ENCODE measurements at places on chromosomes 13 and 19.

- DNase-seq, result peak; percentile 90
These were observed 2.9 kb upstream of the C19orf85 start for GRCh38 chr19:55467236-55468053.

DNA sequence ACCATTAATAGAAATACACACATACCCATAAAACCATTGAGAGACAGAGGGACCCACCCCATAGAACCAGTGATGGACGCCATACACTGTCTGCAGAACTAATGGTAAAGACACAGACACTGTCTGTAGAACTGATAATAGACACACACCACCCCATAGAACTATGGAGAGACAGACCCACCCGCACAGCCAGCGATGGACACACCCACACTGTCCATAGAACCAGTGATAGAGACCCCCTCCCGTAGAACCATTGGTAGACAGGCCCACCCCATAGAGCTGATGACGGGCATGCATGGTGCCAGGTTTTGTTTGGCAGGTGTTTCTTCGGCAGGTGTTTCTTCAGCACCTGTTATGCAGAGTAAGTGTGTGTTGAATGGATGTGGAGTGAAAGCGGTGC, 88.3 kb upstream of the TEX29 start:
- DNase-seq, result no peak

DNA sequence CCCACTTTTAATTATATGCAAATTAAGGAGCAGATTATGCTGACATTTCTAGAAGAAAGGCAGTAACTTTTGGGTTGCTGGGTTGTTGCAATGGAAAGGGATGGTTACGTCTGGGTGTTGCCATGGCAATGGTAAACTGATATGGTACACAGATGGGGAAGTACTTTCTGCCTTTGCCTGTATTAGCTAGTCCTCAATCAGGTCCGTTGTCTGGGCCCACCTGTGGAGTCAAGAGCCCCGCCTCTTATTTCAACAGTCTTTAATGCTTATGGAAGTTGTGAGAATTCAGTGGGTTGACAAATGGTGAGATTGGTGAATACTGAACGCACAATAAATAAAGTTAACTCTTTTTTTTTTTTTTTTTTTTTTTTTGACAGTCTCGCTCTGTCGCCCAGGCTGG, 30.6 kb upstream of the DPP9 start:
- no peak for DNase-seq

DNA sequence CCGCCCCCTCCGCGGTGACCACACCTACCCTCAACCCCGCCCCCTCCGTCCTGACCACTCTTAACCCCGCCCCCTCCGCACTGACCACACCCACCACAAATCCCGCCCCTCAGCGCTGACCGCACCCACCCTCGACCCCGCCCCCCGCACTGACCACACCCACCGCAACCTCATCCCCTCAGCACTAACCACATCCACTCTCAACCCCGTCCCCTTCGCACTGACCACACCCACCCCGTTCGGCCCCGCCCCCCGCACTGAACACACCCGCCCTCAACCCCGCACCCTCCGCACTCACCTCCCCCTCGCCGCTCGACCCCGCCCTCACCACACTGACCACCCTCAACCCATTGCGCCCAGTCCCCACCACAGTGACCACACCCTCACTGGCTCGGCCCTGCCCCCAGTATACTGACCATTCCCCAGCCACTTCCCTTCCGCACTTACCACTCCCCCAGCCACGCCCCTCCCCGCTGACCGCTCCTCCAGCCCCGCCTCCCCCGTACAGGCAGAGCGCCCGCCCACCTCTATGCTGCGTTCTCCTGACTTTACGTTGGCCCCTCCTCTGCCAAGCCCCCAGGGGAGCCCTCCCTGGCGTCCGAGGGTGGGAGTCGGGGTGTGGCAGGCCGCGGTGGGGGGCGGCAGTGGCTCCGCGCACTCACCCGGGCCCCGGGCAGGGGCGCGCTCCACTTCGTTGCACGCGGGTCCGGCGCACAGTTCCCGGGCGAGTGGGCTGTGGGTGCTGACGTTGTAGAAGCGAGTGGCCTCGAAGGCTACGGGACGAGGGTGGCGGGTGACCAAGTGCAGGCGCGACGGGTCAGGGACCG, 8.4 kb downstream of the F2RL3 start:
- peak; percentile 99 for DNase-seq

GRCh38 chr13:112627161-112627560, 39.2 kb upstream of the TUBGCP3 start:
- DNase-seq, result no peak

- no peak for DNase-seq
These were observed 1.5 kb downstream of the KIR2DL3 start for GRCh38 chr19:54739587-54740497.

DNA sequence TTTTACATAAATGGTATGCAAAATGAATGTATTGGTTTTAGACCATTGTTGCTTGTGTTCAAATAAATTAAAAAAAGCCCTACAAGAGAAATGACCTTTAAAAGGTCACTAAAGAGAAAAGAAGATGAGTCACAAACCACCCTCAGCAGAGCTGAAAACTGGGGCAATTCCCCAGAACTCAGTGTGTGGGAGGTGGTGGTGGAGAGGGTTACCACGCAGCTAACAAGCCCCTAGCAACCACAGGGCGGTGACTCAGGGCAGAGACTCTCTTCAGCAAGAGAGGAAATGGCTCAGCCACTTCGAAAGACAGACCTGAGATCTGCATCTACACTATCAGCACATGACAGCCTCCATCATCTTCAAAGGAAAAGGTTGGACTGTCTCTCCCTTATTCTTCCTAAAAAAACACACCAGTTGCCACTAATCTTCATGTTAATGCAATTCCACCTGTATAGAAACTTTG, 29.4 kb upstream of the NDFIP2 start:
- peak; percentile 58 for DNase-seq

- DNase-seq, result no peak
These were observed 161.5 kb downstream of the COG6 start for GRCh38 chr13:39816936-39817335.

DNA sequence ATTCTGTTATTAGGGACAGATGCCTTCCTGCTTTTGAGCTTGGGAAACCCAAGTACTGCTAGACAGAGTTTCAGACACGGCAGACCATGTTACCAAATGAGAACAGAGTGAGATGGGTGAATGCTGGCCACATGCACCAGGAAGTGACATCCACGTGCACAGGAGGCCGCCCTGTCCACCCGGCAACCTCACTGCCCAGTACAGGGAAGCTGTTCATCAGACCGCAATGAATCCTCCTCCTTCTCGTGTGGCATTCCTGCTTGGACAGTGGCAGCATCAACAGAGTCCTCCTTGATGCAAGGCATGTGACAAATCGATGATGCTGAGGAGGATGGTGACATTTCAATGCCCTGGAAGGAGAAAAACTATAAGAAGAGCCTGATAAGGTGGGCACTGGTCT, 191.0 kb upstream of the SOX1 start:
- DNase-seq, result peak; percentile 5

GRCh38 chr13:41075034-41075433, 13.7 kb downstream of the WBP4 start:
- no peak for DNase-seq

Data from endodermal cell (in vitro differentiated cells).